Amygdala (tissue), 56 donors: ENCODE measurements at places on chromosomes 16 and 17.

DNA sequence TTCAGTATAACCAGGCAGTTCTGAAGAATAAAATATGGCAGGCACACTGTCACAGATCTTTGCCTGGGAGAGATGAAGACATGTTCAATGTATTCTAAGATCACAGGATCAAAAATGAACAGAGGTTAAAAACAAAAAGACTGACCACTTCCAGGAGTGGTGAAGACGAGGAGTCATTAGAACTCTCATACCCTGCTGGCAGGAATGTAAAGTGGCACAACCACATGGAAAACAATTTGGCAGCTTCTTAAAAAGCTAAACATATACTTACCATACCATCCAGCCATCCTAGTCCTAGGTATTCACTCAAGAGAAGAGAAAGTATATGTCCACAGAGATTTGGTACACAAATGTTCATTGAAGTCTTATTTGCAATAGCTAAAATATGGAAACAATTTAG is 406.3 kb downstream of the NPIPA8 start:
- no peak for DNase-seq

DNA sequence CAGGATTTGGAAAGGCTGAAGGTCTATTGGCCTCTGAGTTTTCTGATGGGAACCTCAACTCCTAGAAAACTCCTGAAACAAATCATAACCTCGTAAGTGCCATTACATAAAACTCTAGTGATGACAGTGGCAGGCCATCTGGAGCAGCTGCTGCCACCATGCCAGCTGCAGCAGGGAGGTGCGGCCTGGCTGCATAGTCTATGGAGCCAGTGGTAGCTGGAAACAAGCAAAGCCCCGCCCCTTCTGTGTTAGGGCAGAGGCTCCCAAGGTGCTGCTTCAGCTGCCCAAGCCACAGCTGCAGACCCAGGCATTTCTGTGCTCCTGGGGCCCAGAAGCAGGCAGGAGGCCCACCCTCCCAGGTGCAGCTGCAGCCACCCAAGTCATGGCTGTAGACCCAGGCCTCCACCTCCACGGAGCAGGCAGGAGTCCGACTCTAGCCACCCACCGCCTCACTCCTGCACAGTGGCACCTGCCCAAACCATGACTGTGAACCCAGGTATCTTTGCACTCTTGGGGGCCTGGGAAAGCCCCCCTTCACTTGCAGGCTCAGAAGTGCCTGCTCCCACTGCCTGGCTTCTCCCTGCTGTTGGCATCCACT is 254.1 kb upstream of the KCNJ16 start:
- no peak for DNase-seq

GRCh38 chr16:12314653-12315185 is 338.2 kb downstream of the SNX29 start:
- no peak for DNase-seq

DNA sequence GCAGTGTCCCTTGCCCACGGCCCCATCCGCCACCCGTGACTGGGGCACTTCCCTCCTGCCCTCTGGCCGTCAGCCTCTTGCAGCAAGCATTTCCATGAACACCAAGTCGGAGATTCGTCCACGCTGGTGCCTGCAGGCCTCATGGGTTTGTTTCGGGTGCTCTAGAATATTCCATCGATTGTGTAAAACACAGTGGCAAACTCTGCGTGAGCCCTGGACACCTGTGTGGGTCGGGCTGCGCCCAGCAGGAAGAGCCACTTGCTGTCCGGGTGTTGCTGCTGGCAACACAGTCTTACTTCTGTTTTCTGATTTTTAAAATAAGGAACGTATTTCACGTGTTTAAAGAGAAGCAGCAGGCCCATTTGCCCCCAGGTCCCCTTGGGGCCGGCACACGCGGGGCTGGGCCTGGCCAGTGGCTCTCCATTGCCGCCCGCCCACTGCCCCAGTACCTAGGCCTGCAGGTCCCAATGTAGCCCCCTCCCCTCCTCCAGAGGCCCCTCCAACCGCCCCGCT is 10.0 kb downstream of the CYBC1 start:
- DNase-seq, result no peak

- DNase-seq, result no peak
Observed at GRCh38 chr17:75888484-75888883, 8.3 kb downstream of the TRIM65 start.

DNA sequence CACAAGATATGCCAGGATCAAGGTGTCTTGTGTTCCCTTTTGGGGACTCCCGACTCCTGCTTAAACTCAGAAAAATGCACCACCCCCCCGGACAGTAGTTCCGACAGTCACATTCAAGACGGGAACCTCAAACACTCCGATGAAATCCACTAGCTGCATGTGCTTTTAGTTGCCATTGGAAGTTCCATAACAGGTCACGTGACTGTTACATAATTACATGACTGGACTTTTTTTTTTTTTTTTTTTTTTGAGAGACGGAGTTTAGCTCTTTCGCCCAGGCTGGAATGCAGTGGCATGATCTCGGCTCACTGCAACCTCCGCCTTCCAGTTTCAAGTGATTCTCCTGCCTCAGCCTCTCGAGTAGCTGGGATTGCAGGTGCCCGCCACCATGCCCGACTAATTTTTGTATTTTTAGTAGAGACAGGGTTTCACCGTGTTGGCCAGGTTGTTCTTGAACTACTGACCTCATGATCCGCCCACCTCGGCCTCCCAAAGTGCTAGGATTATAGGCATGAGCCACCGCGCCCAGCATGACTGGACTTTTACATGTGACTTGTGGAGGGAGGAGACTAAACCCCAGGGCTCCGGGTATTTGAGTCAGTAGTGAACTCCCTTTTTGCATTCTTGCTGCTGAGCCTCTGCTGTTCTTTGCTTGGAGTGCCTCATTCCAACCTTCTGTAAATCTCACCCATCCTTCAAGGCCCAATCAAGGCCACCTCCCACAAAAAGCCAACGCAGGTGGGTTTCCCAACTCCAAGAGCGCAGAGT is 1.6 kb downstream of the SIRT7 start:
- DNase-seq, result no peak

- no peak for DNase-seq
Observed at GRCh38 chr17:81084680-81085419, 49.9 kb downstream of the BAIAP2 start.

GRCh38 chr16:46629331-46630219 is 8.4 kb upstream of the SHCBP1 start:
- DNase-seq, result no peak

- no peak for DNase-seq
Observed at GRCh38 chr16:57112403-57113041, 20.1 kb downstream of the CPNE2 start.

GRCh38 chr17:49901460-49902331 is 53.8 kb upstream of the TAC4 start:
- no peak for DNase-seq

GRCh38 chr16:56191156-56191815 is at the start of gene GNAO1:
GNAO1 (plus strand) TSS chr16:56191489; CDS start chr16:56192236, 747 bp downstream.
- peak; percentile 76 for DNase-seq

DNA sequence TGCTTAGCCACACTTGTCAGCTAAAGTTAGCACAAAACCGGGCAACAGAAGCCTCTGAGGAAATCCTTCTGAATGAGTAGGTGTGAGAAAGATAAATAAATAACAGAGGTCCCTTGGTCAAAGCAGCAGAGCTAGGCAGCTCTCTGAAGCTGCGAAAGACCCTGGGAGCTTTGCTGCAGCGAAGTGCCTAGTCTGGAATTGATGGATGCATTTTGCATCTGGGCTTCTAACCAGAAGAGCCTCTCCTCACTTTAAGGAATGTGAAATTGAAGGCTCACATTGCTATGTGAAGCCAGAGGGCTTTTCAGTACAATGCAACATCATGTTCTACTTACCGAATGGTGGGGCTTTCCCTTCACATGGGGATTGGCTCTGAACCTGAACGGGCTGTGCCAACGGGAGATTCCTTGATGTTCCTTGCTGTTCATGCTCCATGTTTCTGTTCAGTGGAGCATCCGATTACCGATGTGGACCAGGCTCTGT is 274.6 kb downstream of the HS3ST3B1 start:
- DNase-seq, result no peak

DNA sequence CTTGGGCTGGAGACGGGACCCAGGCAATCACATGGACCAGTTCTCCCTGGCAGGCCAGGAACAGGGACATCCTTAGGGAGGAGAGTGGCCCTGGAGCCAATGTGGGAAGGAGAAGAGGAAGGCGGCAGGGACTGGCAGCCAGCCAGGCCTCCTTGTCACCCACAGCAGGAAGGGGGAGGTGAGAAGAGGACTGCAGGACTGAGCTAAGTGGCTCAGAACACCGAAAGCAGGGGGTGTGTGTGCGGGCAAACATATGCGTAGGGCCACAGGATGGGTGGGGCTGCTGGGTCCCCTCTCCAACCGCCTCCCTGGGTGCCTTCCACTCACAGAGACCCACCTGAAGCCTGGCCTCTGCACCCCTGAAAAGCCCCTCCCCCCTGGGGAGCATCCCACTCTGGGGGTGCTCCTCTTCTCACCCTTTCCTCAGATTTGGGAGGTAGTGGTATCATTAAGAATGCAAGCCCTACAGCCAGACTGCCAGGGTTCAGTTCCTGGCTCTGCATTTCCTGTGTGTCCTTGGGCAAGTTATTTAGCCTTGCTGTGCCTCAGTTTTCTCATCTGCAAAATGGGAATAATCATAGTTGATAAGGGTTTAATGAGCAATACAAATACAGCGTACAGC is 8.1 kb downstream of the PNMT start:
- DNase-seq, result no peak

- no peak for DNase-seq
Observed at GRCh38 chr17:79054200-79054960, 20.2 kb upstream of the ENGASE start.

GRCh38 chr16:77496934-77497333 is 62.1 kb upstream of the ADAMTS18 start:
- DNase-seq, result no peak

GRCh38 chr17:39894681-39895376 is 23.6 kb downstream of the GSDMB start:
- no peak for DNase-seq

DNA sequence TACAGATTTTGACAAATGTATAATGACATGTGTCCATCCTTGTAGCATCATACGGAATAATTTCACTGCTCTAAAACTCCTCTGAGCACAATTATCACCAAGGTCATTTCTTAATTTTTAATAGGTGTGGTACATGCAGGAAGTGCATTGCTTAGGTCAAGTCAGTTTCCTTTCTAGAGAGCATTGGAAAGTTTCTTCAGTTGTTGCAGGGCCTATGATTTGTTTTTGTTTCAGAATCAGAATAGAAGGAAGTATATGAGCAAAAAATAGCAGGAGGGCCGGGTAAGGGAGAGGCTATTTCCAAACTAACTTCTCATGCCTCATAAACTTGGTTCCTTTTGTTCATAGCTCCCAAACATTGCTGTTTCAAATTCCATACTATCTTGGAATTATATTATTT is 24.0 kb upstream of the SLFN5 start:
- DNase-seq, result no peak

GRCh38 chr16:68003031-68003430 is 3.7 kb upstream of the DPEP2 start:
- no peak for DNase-seq

DNA sequence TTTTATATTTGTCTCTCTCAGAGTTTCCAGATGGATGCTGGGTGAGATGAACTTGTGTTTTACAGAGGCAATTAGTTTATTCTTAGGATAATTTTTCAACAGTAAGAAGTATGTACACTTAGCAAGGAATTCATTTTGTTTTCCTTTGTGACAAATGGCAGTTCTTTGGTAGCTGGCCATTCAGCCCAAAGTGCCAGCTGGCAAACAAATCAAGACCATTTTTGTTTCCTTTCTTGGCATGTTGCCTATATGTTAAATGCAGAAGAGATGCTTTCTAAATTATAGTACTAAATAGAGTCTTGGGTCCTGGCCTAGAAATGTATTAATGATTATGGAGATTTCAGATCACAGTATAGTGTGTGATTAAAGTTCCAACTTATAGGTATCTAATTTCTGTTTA is 337.1 kb downstream of the CNTNAP4 start:
- DNase-seq, result peak; percentile 0

DNA sequence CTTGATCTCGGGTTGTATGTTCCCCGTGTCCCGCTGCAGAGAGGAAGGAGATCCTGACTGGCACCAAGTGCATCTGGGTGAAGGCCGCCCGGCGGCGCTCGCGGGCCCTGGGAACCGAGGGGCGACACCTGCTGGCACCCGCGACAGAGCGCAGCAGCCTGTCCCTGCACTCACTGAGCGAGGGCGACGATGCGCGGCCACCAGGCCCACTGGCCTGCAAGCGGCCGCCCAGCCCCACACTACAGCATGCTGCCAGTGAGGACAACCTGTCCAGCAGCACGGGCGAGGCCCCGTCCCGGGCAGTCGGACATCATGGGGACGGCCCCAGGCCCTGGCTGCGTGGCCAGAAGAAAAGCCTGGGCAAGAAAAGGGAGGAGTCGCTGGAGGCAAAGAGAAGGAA is 7.5 kb downstream of the BTBD17 start:
- no peak for DNase-seq

DNA sequence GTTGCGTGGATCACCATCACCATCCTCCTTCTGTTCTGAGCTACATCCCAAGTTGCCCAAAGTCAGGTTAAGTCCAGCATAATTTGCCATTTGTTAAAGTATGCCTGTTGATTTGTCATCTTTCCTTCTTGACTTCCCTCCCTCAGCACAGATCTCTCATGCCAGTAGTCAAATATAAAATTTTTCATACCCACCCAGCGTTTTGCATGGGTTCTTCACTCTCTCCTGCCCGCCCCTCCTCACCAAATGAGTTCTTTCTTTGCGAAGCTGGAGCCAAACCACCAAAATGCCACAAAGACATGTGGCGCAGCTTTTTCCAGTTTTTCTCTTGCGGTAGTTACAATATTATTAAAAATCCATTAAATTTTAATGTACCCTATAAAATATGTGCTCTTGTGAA is 167.2 kb downstream of the MSI2 start:
- no peak for DNase-seq

DNA sequence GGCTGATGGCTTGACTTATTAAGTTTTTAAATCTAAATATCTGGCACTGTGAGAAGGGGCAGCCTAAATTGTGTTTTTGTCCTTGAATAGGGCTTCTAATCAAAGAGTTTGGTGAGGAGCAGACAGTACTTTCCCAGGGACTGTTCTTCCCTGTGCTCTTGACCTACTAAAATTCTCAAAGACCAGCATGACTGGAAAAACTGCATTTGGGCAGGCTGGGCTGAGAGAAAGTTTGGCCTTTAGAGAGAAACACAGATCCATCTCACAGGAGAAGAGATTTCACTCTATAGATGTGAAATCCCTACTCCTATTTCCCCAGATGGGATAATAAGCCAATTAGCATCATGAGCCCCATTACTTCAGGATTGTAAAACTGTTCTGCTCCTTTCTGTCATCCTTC is 7.3 kb downstream of the PCTP start:
- no peak for DNase-seq

GRCh38 chr16:79811541-79811940 is 211.0 kb upstream of the MAF start:
- no peak for DNase-seq
